ENCODE measurements at places on chromosomes 16 and 17. TPM values are rescaled to one million over a fixed set of nuclear protein-coding genes. Genes with fewer than 3 reads are reported as not detected.
A peak's percentile ranks its signal among the peaks of the same experiment; 100 is the strongest.

GRCh38 chr17:79915850-79916430, 76.7 kb upstream of the CBX4 start:
- DNase-seq, result no peak

- no peak for DNase-seq
Measured at GRCh38 chr16:28014851-28015250, 48.7 kb downstream of the GSG1L start.

DNA sequence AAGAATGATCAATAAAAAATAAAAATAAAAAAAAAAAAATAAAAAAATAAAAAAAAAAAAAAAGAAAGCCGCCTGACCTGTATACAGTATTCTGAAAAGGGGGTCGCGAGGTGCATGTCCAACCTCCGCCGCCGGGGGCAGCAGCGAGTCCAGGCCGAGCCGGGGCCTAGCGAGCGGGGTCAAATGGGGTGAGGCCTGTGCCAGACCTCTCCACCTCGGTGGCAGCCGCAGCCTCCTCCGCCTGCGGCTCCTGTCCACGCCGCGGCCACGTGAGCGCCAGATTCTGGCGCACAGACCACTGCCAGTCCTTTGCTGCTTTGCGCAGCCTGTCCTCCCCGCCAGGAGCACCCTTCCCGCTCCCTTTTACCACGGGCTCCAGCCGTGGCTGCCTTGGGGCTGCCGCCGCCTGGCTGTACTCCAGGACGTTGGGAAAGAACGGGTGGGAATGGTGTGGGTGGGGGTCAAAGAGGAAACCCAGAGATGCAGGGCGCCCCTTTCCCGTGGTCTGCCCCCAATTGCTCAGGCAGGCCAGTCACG, 2.4 kb upstream of the BCKDK start:
- peak; percentile 57 for DNase-seq

DNA sequence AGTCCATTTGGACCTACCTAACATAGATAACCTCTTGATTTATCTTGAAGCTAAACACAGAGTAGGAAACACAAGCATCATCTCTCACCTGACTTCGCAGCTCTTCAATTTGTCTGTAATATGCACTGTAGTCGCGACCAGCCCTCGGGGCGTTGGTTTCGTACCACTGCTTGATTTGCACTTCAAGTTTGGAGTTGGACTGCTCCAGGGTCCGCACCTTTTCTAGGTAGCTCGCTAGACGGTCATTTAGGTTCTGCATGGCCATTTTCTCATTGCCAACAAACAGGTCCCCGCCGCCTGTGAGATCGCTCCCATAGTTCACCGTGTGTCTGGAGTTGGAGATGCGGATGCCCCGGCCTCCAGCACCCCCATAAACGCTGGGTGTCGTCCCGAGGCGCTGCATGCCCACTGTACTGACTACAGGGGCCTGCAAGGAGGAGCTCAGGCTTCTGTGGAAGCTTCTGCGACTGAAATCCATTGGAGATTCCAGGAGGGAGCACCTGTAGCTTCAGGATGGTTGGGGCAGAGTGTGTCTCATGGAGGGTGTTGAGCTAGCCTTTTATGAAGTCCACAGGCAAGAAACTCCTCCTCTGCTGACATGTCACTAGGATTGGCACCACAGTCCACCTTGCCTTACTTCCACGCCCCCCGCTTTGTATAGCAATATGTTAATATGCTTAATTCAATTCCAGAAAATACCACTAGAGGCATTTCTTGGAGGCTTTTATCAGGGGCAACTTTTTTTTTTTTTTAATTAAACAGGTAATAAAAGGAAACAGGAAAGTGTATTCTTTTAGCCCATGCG, at the start of gene KRT20:
TSS of gene KRT20 (minus strand) at position 535 of the 805 bp plus-strand sequence. CDS start at position 478, 57 bp downstream.
- DNase-seq, result no peak

GRCh38 chr16:3295783-3296182, 9.4 kb downstream of the TIGD7 start:
- no peak for DNase-seq

- no peak for DNase-seq
Measured at GRCh38 chr17:67215991-67216421, 29.0 kb downstream of the HELZ start.

- peak; percentile 75 for DNase-seq
Measured at GRCh38 chr17:4560837-4561256, 470 bp upstream of the GGT6 start.

DNA sequence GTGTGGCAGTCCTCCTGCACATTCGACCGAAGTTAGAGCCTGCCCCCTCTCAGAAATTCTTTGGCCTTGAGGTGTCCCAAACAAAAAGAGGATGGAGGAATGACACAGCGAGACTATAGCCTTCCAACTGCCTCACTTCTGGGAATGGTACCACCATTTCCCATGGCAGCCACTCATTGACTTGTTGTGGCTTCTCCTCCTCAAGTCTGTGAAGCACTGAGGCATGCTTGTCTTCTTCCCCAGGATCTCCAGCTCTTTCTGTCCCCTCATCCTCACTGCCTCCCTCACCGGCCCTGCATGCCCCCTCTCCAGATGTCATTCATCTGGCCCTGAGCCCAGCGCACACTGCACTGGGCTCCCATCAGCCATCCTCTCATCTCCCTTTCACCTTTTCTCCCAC, 43.7 kb upstream of the DNAH9 start:
- no peak for DNase-seq

DNA sequence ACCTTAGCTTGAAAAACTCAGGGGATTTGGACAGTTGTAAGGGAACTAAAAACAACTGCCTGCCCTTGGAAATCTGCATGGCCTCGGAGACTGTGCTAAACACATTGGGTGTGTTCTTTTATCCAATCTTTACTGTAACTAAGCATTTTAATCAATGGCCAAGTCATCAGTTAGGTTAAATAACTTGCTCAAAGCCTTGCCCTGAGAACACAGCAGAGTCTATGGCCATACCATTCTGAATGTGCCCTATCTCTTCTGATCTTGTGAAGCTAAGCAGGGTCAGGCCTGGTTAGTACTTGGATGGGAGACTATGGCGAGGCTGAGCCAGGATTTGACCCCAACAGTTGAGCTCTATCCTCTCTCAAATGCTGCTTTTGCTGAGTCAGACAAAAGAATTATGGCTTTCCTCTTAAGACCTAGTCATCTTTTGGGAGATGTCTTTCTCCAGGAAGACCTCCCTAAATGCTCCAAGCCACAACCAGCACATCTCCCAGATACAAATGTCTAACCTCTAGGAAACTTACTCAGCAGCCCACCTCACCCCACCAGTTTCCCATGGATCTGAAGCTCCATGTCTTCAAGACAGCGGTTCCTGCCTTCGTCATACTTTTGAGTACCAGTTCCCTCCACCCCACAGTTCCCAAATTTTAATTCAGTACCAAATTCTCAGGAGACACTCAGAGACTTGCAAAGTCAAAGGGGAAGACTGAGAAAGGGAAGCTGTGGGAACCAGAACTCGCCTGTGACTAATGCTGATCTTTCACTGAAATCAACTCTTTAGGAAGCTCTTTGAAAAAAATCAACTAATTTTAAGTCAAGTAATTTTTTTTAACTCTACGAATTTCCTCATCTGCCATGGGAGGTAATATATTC, 336.1 kb downstream of the MAF start:
- no peak for DNase-seq

GRCh38 chr17:48528936-48529682, 1.7 kb downstream of the HOXB1 start:
- no peak for DNase-seq

GRCh38 chr17:51165680-51166197, 472 bp upstream of the NME2 start:
- DNase-seq, result no peak

- DNase-seq, result no peak
Measured at GRCh38 chr16:56807011-56807675, 57.9 kb upstream of the SLC12A3 start.

DNA sequence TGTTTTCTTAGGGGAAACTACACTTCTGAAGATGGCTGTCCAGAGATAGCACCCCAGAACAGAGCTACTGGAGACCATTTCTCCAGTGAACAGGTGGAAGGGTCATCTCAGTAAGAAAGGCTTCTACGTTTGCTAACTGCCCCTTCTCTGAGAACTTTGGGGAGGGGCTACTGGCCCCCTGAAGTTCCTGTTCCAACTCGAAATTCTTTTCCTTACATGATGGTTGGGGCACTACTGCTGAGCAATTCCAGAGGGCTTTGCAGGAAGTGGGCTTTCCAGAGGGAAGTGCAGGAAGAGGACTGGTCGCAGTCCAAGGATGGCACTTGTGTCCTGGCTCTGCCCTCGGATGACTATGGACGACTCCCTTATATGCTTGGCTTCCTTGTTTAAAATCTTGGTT, 31.2 kb downstream of the TOM1L2 start:
- DNase-seq, result no peak

- peak; percentile 83 for DNase-seq
Measured at GRCh38 chr17:83083368-83084201, 4.2 kb downstream of the METRNL start.

- no peak for DNase-seq
Measured at GRCh38 chr16:58393138-58393504, 850 bp downstream of the GINS3 start.

- no peak for DNase-seq
Measured at GRCh38 chr16:89704281-89704680, 2.8 kb upstream of the SPATA2L start.

GRCh38 chr17:65677932-65678331, 116.5 kb upstream of the AXIN2 start:
- DNase-seq, result no peak

DNA sequence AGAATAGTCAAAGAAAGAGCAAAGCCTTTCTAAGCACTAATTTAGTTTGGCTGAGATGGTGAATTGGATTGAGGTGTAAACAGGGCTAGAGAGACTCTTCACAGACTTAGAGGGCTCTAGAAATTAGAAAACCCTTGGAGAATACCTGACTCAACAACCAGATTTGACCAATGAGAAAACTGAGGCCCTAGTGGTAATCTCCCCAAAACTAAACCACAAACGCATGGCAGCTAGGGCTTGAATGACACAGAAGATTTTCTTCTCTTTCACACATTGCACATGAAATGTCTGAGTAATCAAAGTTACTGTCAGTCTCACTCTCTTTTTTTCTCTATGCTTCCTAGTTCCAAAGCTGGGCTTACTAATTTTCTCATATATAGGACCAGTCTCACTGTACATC, 314.5 kb upstream of the KCNJ16 start:
- DNase-seq, result no peak

- DNase-seq, result peak; percentile 72
Measured at GRCh38 chr17:7355053-7355452, at the start of gene TMEM95. Gene TMEM95, plus strand, starts transcription at chr17:7355156. Its CDS starts 49 bp downstream, at chr17:7355205.

GRCh38 chr16:59719121-59719520, 985.0 kb upstream of the GOT2 start:
- no peak for DNase-seq

GRCh38 chr17:29389982-29390850, at the start of gene TAOK1:
Gene TAOK1, plus strand, starts transcription at chr17:29390363. Its CDS starts 61,186 bp downstream, at chr17:29451549.
- DNase-seq, result peak; percentile 99

DNA sequence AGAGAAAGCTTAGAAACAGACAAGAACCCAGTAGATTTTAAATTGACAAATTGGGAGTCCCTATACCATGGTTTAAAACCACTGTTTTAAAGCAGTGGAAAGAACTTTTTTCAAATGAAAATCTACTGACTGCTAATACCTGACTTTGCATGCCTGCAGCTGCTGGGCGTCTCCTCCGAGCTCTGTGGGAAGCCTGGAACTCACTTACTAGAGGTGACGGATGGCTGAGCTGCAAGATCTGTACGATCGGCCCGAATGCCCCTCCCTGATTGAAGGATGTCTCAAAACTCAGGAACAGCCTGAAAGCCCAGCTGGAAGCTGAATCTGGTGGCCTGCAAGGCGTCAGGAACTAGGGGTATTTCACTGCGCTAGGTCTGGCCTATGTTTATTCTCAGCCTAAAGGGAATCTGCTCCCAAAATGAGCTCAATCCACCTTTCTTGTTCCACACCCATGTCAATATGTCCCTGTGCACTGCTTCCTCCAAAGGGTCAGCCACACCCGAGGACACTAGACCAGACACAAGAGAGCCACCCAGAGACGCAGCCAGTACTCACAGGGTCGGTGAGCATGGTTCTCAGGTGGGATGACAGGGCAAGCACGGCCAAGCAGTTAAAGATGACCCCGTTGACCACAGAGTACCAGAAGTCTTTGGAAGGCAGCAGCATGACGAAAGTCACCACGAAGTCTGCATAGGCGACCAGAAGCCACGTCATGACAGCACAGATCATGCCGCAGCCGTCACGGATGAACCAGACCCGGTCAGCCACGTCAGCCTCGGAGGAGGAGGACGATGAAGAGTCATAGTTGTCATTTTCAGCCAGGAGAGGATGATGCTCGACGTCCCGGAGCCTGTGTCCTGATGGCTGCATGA, 21.4 kb downstream of the ZDHHC7 start:
- no peak for DNase-seq

DNA sequence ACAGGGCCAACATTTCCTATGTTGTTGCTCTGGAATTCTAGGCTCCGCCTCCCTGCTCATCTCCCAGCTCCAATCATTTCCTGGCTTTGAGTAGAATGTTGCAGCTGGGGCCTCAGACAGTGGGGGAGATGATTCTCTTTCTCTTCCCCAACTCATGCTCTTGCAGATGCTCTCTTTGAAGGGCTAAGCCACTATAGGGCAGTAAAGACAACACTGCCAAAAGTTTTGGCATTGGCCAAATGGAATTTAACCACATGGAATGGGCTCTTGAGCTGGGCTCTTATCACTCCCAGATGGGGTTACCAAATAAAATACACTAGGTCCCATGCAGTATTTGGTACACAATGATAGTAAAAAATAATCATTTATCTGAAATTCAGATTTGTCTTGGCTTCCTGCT, 19.6 kb upstream of the EFCAB13 start:
- no peak for DNase-seq

GRCh38 chr17:31007695-31008373, 37.0 kb downstream of the RNF135 start:
- no peak for DNase-seq

Gene VASN
- 42.9 TPM for total RNA-seq

Gene TMEM94
- total RNA-seq, result 82.3 TPM

Gene LLGL1
- total RNA-seq, result 14.7 TPM

Gene SMIM22
- 80.4 TPM for total RNA-seq

Gene NPIPB8
- total RNA-seq, result 0.74 TPM

Gene DBNDD1
- total RNA-seq, result 2.5 TPM

Gene UTS2R
- total RNA-seq, result not detected

Gene RRAD
- total RNA-seq, result 35.4 TPM

Gene TBC1D3C
- total RNA-seq, result 1.00 TPM

Gene SNX20
- 3.1 TPM for total RNA-seq

Gene ZFHX3
- total RNA-seq, result 32.7 TPM

Gene SPNS2
- 26.8 TPM for total RNA-seq

Gene TP53TG3
- total RNA-seq, result not detected

Gene AHSP
- total RNA-seq, result not detected

Gene EPOP
- total RNA-seq, result 2.8 TPM

Gene KRT14
- total RNA-seq, result not detected

Gene CD300H
- total RNA-seq, result 3.4 TPM

Gene SLC5A2
- 0.85 TPM for total RNA-seq

Measured in lung (tissue), 17 donors.